ENCODE measurements at places on chromosomes 12 and 14. TPM values are rescaled to one million over a fixed set of nuclear protein-coding genes. Genes with fewer than 3 reads are reported as not detected.

Gene RAPGEF3
- total RNA-seq = 11.5 TPM

Gene LUM
- total RNA-seq = 528 TPM

Gene ZBTB1
- total RNA-seq = 34.8 TPM

DNA sequence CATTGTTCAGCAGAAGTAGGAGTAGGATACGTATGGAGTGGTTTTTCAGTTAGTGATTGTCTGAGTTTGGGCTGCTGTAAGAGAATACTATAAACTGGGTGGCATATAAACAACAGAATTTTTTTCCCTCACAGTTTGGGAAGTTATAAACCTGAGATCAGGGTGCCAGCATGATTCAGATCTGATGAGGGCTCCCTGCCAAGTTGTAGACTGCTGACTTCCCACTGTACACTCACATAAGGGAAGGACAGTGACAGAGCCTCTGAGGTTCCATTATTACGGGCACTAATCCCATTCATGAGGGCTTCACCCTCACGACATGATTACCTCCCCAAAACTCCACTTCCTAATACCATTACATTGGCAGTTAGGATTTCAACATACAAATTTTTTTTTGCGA is 50.7 kb downstream of the ACSM4 start:
- no peak for DNase-seq

DNA sequence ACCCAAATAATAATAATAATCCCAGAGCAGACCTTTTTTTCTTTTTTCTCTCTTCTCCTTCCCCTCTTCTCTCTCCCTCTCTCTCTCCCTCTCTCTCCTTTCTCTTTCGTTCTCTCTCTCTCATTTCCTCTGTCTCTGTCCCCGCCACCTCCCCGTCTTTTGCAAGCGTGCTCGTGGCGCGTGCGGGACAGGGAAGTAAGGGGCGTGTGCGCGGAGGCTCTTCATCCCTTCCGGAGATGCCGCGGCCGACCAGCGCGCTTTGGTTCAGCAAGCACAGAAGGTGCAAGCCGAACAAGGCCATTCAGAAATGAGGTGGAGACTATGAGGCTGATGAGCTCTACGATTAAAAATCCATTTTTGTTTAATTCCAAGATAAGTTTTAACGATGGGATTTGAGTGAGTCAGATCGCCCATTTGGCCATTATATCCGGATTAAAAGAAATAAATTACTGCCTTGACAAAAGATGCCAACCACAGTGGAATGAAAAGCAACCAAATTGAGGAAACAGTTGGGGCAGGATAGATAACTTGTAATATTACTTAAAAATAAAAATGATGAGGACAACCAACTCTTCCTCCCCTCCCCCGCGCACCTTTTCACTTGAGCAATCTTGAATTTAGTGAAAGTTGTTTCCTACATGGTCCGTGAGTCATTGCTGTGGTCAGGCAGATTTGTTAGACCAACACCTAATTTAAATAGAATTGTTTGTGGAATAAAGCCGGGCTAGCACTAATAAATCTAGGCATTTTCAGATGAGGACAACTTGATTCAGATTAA is 1.2 kb upstream of the AMIGO2 start:
- peak; percentile 46 for DNase-seq

DNA sequence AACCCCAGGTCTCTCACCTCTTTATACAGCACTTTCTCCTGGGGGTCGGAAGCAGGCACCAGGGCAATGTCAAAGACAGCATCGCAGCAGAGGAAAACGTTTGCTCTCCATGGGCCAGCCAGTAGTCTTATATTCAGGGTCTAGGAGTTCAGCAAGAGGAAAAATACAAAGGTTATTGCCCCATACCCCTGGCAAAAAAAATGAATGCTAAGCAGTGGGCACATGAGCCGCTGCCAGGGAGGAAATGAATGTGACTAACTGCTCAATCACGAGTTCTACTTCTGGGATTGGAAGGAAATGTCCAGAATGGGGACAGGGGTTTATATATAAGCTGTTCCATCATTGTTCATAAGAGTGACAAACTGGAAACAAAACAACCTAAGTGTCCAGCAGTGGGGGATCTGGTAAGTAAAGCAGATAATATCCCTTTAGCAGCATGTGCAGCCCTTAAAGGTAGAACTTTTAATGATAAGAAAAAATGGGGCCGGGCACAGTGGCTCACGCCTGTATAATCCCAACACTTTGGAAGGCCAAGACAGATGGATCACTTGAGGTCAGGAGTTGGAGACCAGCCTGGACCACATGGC is 53.8 kb downstream of the PHETA1 start:
- peak; percentile 75 for DNase-seq
